ENCODE measurements at places on chromosomes 1 and 21. TPM values are rescaled to one million over a fixed set of nuclear protein-coding genes. Genes with fewer than 3 reads are reported as not detected.
A peak's percentile ranks its signal among the peaks of the same experiment; 100 is the strongest.

The TRAF3IP3 gene
- not detected for total RNA-seq

The RNU1-4 gene
- total RNA-seq: 3,598 TPM

DNA sequence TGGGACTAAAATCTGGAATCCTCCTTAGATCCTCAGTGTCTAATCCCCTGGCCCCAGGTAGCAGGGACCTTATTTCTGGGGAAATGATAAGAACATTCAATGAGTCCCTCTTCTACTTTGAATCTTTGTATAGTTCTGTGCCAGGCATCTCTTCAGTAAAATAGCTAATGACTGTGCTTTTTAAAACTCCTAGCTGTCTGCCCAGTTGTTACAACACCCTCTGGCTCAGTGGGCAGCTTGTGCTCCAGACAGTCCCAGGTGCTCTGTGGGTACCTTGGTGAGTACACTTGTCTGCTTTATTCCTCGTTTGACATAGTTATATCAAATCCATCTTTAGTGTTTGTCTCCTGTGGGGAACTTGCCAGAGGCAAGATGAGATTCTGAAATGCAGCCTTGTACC, 18.0 kb downstream of the TGFB2 start:
- H3K27me3 ChIP-seq: peaks cover 8% of the 10 kb centered on the region
- DNase-seq: no peak
- peaks cover 4% of the 10 kb centered on the region for H3K36me3 ChIP-seq
- no peak overlapping the region for H3K27ac ChIP-seq
- H3K4me1 ChIP-seq: peaks cover 15% of the 10 kb centered on the region

DNA sequence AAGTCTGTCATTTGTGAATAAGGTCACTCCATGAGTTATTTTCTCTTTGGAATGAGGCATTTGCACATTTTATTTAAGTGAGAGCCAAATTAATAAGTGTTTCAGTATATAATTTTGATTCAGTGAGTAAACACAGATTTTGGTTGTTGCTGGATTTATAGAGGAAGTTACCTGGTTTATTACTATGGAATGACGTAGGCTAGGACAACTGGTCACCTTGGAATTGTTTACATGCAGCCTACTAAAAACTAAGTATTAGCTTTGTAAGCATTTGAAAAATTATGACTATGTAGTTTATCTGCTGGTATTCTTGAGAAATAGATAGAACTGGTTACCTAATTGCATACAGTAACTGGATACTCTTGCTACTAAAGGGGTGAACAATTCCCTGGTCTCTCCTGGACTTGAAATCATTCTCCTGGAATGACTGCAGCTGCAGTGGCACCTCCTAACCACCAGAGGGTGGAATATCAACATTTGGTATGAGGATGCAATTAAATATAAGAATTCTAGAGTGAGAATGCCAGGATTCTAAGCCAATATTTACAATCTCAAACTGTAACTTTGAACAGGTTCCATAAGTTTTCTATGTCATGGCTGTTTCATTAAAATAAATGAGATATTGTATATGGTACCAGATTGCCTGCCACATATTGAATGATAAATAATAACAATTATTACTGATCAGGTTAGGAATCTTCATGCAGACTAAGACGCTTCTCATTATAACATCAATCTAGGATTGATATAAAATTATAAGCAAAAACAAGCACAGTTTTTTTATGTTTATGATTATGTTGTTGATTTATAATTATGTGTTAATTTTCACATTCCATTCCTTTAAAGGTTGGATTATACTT, 3.5 kb upstream of the KRTAP27-1 start:
- DNase-seq: peak; percentile 61
- H3K27ac ChIP-seq: no peak overlapping the region
- H3K36me3 ChIP-seq: peaks cover 10% of the 10 kb centered on the region
- no peaks in the 10 kb centered on the region for H3K4me1 ChIP-seq

The CYP4X1 gene
- total RNA-seq: 0.81 TPM

GRCh38 chr1:204032642-204033235, 40.2 kb upstream of the SOX13 start:
- H3K4me3 ChIP-seq: no peak overlapping the region
- peaks cover 2% of the 10 kb centered on the region for H3K4me1 ChIP-seq
- peaks cover 3% of the 10 kb centered on the region for H3K36me3 ChIP-seq
- peaks cover 5% of the 10 kb centered on the region for H3K27me3 ChIP-seq
- DNase-seq: no peak
- H3K27ac ChIP-seq: no peak overlapping the region

DNA sequence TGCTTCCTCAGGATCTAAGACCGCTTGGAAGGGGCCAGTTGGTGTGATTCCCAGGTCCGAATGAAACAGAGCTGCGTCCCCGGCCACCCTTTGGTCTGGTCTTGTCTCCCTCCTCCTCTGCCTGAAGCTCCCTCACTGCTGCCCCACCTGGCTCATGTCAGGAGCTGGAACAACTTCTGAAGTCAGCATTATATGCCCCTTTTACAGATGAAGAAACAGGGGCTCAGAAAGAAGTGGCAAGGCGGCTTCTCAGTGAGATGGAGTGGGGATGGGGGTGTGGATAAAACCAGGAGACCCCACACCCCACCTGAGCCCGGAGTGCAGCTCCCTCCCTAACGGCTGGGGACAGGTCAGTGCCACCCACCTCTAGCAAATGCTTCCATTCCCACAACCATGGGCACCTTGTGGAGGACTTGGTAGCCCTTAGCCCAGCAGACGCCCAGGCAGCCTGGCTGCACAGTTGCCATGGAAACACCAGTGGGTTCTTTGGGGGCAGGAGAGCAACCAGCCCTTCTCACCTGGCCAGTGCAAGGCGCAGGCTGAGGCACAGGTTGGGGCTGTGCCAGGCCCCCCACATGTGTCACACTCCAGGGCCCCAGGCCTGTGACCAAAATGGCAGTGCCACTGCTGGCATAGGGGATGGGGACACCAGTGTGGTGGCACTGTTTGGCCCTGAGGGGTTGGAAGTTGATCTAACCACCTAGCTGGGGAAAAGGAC, 31.9 kb upstream of the ECE1 start:
- no peaks in the 10 kb centered on the region for H3K36me3 ChIP-seq
- no peak overlapping the region for H3K27ac ChIP-seq
- H3K27me3 ChIP-seq: peaks cover 5% of the 10 kb centered on the region
- peaks cover 42% of the 10 kb centered on the region for H3K4me1 ChIP-seq

GRCh38 chr1:204396015-204396583, 15.5 kb downstream of the PPP1R15B start:
- no peaks in the 10 kb centered on the region for H3K36me3 ChIP-seq
- H3K27ac ChIP-seq: no peak overlapping the region
- no peak overlapping the region for H3K4me3 ChIP-seq
- peaks cover 5% of the 10 kb centered on the region for H3K4me1 ChIP-seq
- DNase-seq: no peak

The L1TD1 gene
- 1.8 TPM for total RNA-seq

The ARTN gene
- not detected for total RNA-seq

GRCh38 chr1:76073481-76073880, 1.1 kb upstream of the ST6GALNAC3 start:
- H3K27ac ChIP-seq: no peak overlapping the region
- no peaks in the 10 kb centered on the region for H3K27me3 ChIP-seq
- DNase-seq: no peak
- no peak overlapping the region for H3K4me3 ChIP-seq
- H3K4me1 ChIP-seq: peaks cover 5% of the 10 kb centered on the region
- no peaks in the 10 kb centered on the region for H3K36me3 ChIP-seq

GRCh38 chr1:231584921-231585320, 41.7 kb upstream of the DISC1 start:
- no peak for DNase-seq
- no peak overlapping the region for H3K27ac ChIP-seq
- H3K27me3 ChIP-seq: peaks cover 2% of the 10 kb centered on the region
- H3K4me3 ChIP-seq: no peak overlapping the region
- no peaks in the 10 kb centered on the region for H3K4me1 ChIP-seq
- H3K36me3 ChIP-seq: no peaks in the 10 kb centered on the region

- H3K4me1 ChIP-seq: peaks cover 8% of the 10 kb centered on the region
- peak overlapping the region; percentile 44 for H3K27ac ChIP-seq
- peaks cover 4% of the 10 kb centered on the region for H3K27me3 ChIP-seq
Observed at GRCh38 chr1:67053535-67053784, 488 bp downstream of the SLC35D1 start.

DNA sequence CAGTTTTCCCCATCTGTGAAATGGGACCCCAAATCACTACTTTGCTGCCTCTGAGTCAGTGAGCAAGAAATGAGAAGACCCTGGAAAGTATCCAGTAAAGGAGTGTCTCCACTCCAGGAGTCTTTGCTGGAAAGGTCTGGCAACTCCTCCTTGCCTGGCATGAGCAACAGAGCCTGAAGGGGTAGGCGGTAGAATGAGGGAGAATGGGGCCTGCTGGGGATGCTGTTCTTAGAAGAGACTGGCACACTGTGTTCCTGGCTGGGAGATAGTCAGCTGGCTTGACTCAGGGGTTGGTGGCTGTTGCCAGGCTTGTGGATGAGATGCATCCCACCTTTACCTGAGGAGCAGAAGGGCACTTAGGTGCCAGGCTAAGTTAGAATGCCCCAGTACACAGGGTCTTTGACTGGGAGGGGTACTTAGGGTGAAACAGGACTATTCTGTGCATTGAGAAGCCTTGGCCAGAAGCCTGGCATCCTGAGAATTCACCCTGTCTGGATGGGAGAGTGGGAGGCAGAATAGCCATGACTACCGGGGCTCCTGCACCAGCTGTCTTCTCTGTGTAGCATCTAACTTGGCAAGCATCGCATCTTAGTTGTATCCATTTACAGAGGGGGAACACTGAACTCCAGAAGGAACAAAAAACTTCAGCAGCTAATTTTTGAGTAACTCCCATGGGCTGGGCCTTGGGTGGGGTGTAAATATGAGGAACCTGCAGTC, 2.5 kb downstream of the MFSD2A start:
- no peak for DNase-seq
- peak overlapping the region; percentile 49 for H3K4me3 ChIP-seq
- peaks cover 4% of the 10 kb centered on the region for H3K27me3 ChIP-seq
- no peaks in the 10 kb centered on the region for H3K36me3 ChIP-seq
- peaks cover 20% of the 10 kb centered on the region for H3K4me1 ChIP-seq
- no peak overlapping the region for H3K27ac ChIP-seq

The OR2T33 gene
- not detected for total RNA-seq

- no peaks in the 10 kb centered on the region for H3K36me3 ChIP-seq
- peaks cover 58% of the 10 kb centered on the region for H3K4me1 ChIP-seq
Observed at GRCh38 chr1:61230523-61230922, 148.2 kb downstream of the NFIA start.

The CFAP107 gene
- not detected for total RNA-seq

DNA sequence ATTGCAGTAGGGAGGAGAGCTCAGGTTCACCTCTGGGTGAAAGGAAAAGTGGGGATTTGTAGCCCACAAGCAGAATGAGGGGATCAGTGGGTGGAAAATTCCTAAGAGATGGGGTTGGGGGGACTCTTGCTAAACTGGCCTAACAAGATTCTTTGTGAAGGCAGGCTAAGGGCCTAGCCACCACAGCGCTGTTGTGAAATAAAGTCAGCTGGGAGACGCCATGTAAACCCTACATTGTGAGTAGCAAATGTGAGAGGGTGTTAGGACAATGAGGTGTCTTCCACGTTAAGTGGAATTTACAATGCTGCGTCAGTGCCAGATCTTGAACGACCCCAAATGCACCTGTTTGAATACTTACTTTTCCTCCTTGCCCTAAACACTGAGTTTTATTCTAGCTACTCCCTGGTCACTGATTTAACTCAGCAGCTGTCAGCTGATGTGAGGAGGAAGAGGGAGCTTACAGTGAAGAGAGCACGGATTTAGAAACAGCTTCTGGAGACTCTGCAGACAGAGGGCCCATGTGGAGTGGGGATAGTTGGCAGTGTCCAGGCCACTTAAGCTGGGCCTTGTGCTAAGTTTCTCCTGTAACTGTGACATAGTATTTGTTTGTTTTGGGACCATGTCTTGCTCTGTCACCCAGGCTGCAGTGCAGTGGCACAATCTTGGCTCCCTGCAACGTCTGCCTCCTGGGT, 17.3 kb downstream of the PDPN start:
- DNase-seq: no peak
- no peaks in the 10 kb centered on the region for H3K4me1 ChIP-seq
- no peak overlapping the region for H3K27ac ChIP-seq
- H3K4me3 ChIP-seq: no peak overlapping the region

- peak overlapping the region; percentile 48 for H3K4me3 ChIP-seq
- DNase-seq: no peak
- peaks cover 7% of the 10 kb centered on the region for H3K27me3 ChIP-seq
- peak overlapping the region; percentile 4 for H3K27ac ChIP-seq
- peaks cover 56% of the 10 kb centered on the region for H3K4me1 ChIP-seq
Observed at GRCh38 chr1:208238710-208239472, 5.3 kb downstream of the PLXNA2 start.

DNA sequence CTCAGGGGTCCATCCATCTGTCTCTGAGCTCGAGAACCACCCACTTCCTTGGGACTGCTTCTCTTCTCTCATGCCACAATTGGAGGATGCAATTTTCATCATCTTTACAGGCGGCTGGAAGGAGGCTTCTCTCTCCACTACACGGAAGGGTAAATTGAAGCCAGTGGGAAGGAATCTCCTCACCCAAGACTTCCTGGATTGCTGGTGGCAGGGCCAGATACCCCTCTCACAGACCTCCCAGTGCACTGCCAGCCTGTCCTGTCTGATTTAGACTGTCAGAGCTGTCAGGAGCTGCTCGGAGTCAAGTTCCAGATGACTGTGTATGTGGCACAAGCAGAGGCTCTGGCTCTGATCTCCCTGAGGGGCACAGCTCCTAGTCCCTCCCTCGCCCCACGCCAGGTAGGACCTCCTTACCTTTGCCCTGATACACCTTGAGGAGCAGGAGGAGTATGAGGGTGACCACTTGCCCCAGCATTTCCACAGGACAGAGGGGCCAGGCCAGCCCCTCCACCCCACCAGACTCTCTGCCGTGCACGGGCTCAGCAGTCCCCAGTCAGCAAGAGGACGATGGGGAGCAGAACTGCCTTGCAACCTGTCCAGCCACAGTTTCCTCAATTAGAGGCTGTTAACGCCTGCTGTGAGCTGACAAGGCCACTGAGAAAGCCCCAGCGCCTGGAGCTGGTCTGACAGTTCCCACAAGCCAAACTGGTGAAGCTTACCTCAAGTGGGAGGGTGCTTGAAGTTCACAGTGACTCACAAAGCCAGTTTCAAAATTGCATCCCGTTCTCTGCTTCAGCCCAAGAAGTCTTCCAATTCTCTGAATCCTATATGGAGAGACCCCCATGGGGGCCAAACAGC, at the start of gene CD244:
CD244 (minus strand) TSS at position 685 of the 858 bp plus-strand sequence; CDS start at position 475, 210 bp downstream.
- DNase-seq: no peak
- no peaks in the 10 kb centered on the region for H3K4me1 ChIP-seq
- no peak within 1 kb of the TSS for H3K4me3 ChIP-seq
- H3K36me3 ChIP-seq: no peaks in the 10 kb centered on the region
- no peak within 1 kb of the TSS for H3K27ac ChIP-seq
- H3K27me3 ChIP-seq: peaks cover 5% of the 10 kb centered on the region

DNA sequence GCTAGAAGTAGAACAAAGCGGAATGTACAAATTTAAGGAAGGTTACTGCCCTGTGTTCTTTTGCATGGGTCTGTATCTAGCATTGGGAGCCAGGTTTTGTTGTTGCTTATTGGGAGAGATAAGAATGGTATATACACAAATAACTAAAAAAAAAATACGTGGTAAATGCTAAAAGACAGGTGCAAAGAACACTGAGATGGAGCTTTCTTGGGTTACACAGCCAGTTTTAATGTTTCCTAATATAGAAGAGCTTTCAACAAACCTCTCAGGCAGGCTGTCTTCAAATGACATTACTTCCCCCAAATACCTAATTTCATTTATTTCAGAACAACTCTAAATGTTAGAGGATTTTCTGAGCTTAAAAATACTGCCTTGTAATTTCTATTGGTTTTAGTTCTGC, 1.4 kb upstream of the MDM4 start:
- no peak overlapping the region for H3K27ac ChIP-seq
- peaks cover 2% of the 10 kb centered on the region for H3K27me3 ChIP-seq
- H3K36me3 ChIP-seq: no peaks in the 10 kb centered on the region
- DNase-seq: no peak

Data from glutamatergic neuron (in vitro differentiated cells).